ENCODE measurements at places on chromosomes 16 and 17.
A peak's percentile ranks its signal among the peaks of the same experiment; 100 is the strongest.

GRCh38 chr17:10126616-10127501, 71.5 kb downstream of the GAS7 start:
- DNase-seq = no peak

DNA sequence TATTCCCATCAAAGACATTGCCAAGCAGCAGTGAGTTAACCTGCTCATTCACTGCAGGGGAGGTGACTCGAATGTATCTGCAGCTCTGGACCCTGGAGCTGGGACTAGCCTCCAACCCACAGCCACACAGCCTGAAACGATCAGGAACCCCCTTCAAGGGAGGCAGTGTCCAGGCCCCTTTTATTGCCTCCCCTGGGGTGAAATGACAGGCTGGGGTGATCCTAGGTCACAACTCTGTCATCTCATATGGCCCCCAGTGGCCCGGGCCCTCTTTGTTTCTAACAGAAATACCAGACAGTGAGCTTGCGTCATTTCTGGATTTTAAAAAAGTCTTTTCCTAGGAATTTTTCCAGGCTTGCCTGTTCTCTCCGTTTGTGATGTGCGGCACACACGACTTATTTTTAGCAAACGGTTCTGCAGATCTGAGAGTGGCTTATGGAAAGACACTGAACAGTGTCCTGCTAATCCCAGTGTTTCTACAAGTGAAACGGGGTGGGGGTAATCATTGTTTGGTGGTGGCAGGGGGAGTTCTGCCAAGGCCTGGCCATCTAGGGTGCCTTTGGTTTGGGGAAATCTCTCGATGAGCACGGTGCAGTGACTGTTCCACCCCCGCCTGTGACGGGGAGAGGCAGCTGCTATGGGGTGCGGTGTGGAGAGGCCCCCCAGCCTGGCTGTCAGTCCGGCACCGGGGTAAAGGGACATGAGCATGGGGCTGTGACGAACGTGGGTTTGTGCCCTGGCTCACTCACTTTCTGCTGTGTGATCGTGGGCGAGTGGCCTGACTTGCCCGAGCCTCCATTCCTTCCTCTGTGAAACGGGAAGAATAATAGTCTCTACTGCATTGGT, 27.2 kb downstream of the NAGPA start:
- DNase-seq = no peak

GRCh38 chr16:27400751-27401620, 988 bp upstream of the IL21R start:
- no peak for DNase-seq

DNA sequence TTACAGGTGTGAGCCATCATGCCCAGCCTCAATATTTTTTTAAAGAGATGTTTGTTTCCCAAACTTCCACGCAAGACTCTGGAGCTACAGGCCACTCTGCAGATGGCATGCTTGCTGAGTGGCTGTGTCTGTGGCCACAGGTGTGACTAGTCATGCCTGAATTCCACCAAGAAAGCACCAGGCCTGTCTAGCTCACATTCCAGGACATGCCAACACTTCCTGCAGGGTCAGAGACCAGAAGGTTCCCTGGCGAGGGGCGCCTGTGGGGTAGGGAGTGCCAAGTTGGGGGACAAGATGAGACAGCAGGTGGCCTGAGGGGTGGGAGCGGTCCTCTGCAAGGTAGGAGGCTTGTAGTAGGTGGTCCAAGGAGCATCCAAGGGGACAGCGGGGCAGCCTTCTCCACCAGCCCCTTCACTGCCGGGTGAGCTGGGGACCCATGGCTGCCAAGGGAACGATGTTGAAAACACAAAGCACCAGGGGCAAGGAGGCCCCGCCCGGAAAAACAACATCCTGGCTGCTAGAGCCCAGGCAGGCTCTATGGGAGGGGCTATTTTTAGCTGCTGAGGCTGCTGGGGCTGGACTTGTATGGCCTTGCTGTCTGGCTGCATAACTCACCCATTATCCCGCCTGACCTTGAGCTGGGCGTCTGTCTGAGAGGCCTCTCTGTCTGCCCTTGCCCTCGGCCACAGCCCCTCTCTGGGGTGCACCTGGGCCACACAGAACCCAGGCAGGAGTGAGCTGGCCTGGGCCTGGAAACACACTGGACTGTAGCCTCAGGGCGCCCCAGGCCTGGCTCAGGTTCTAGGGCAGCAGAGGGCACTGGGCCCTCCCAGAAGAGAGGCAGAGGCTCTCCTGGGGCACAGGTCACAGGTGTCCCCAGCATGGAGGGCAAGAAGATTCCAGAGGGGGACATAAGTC, 5.7 kb downstream of the TRIM47 start:
- peak; percentile 51 for DNase-seq

DNA sequence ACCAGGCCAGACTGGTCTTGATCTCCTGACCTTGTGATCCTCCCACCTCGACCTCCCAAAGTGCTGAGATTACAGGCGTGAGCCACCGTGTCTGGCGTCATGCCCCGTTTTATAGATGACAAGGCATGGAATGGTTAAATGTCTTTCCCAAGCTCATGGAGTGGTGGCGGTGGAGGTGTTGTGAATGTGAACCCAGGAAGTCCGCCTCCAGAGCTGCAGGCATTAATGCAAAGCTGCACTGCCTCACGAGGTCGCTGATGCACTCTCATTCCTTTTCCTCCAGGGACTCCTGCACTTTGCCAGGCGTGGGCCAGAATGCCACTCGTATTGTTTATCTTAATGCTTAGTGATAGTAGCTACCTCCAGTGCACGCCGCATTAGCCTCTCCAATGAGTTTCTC, 149.6 kb downstream of the WWOX start:
- DNase-seq = no peak
